AG09309 (cell line): ENCODE measurements at places on chromosomes 4 and X.

DNA sequence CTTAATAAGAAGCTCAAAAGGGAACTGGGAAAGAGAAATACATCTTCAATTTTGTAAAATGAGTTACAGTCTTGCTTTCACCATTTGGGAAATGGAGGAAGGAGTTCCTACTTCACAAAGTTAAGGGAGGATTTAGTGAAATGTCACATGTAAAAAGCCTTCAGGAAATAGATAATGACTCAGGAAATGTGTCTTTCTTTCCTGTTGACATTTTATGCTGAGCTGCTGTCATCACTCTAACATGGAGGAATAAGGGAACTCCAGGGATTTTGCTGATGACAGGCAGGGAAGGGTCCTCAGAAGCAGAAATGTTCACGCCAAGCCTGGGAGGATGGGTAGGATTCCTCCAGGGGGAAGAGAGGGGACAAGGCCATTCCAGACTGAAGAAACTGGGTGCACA, 251.1 kb downstream of the USP46 start:
- no peak for DNase-seq

GRCh38 chrX:24305905-24306304, 8.0 kb downstream of the SUPT20HL2 start:
- no peak for DNase-seq

DNA sequence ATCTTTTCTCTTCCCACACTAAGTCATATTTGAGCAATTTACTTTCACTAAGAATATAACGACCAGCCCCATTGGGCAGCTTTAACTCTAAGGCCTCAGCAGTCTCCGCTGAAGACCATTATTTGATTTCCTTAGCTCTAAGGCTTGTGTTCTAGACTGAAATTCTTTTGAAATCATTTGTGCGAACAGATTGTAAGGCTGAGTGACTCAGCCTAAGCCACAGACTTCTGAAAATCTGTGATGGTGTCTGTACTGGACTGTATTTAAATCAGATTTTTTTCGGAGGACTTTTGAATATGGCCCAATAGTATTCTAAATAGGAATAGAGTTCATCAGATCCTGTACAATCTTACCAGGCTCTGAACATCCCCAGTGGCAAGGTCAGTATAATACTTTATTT, 150.3 kb upstream of the TECRL start:
- no peak for DNase-seq

DNA sequence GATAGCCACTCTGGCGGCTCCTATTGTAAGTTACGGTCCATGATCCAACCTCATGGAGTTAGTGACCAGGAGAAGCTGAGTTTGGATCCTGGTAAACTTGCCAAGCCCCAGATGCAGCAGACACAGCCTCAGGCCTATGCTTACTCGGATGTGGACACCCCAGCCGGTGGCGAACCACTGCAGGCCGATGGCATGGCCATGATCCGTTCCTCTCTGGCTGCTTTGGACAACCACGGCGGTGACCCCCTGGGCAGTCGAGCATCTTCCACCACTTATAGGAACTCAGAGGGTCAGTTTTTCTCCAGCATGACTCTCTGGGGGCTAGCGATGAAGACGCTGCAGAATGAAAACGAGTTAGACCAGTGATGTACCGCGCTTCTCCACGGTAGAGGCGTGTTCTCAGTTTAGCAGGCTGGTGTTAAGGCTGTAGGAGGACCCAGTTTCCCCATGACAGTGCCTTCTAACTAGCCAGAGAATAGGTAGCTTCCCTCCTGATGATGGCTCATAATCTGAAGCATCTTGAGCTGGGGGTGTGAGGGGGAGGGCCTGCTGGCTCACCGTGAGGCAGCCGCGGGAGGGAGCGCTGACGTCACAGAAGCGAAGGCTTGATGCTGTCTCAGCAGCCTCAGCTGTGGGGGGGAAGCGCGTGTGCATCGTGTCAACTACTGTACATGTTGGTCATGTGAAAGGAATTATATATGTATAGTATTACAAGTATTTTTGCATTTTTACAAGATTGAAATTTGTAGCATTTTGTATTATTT, 31.1 kb downstream of the ZBTB49 start:
- no peak for DNase-seq

GRCh38 chr4:108109997-108110416, 58.7 kb downstream of the LEF1 start:
- no peak for DNase-seq

DNA sequence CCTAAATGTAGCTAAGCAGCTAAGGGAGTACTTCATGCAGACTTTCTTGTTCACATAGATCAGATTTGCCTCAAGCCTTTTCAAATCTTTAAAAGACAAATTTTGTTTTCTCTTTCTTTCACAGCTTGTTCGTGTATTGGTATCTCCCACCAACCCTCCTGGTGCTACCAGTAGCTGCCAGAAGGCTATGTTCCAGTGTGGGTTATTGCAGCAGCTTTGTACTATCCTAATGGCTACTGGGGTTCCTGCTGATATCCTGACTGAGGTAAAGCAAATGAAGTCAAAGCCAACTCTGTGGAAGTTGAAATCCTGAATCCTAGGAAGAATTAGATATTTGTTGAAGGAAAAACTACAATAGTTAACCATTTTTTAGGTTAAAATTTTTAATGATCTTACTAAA, 62.6 kb downstream of the USO1 start:
- DNase-seq = no peak

DNA sequence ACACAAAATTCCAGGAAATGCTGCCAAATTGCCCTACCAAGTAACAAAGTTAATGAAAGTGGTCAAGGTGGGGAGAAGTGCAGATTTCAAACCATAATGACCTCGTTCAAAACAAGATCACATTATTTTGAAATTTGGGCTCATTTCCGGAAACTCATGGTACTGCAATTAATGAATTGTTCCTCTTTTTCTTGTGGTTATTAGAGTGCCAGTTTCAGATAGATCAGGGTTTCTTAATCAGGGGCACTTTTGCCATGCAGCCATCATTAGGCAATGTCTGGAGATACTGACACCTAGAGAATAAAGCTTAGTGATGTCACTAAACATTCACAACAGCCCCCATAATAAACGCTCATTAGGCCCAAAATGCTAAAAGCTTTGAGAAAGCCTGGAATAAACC, 381.5 kb upstream of the GALNT7 start:
- DNase-seq = no peak

DNA sequence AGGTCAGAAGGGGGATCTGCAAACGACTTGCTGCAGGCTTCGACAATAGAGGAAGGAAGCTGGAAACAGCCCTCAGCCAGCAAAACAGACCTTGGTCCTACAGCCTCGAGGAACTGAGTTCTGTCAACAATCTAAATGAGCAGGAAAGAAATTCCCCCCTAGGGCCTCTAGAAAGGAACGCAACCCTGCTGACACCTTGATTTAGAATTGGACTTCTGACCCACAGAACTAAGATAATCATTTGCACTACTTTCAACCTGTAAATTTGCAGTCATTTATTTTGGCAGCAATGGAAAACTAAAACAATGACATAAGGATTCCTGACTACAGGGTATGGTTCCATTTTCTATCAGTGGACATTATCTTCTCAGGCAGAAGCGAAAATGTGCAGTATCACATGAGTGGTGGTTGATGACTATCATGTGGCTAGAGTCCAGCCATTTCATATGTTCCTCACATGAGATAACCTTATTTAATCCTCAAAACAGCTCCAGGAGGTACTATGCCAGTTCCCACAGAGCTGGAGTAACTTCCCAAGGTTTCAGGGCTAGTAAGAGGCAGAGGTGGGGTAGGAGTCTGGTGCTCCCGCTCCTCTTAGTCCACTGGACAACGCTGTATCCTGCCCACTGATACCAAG, 61.6 kb downstream of the SAT1 start:
- DNase-seq = no peak

GRCh38 chr4:107616838-107617389, 103.1 kb downstream of the PAPSS1 start:
- DNase-seq = no peak

- no peak for DNase-seq
These were observed 2.4 kb downstream of the SYP start for GRCh38 chrX:49197543-49198087.

DNA sequence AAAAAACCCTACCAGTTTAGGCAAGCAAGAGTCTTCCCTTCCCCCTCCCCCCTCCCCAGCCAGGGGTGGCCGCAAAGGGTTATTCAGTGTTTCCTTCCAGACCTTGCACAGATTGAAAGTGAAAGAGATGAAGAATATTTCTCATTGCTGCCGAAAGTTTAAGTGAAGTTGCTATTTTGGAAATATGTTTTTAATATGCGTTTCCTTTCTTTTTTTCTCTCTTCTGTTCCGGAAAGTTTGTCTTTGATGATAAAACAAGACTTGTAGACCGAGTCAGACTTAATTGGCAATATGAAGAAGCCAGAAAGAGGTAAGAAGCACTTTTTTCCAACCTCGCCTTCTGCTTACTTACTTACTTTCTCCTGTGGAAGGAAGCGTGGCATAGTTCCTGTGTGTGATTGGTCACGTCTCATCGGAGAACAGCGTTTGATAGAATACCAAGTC, 58.5 kb upstream of the CLCN4 start:
- no peak for DNase-seq

DNA sequence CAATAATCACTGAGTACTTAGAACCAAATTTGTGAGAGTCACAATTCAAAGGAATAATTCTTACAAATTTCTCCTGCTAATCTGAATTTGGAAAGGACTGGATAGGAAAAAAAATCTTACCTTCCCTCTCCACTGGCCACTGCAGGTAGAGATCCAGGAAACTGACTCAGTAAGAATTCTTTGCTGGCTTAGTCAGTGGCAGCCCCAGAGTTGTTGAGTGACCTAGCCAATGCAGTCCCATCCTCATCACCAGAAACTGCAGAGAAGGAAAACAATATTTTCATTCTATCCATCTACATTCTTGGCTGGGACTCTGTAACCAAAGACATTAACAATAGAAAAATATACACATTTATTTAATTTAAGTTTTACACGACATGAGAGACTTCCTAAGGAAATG, 572.0 kb downstream of the ADGRL3 start:
- no peak for DNase-seq

DNA sequence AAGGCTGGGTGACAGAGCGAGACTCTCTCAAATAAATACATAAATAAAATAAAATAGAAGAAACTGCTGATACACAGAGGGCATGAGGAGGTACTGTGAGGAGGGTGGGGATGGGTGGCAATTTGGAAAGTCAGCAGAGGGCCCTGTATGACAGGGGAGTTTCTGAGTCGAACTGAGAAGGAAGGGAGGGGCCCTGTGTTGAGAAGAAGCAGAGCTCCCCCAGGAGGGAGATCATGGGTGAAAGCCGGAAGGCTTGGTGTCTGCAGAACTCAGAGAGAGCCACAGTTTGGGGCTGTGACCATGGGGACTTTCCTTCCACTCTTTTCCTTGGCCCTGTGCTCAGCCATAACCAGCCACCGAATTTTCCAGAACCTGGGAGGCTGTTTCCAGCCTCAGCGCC, 24.8 kb upstream of the AFAP1 start:
- DNase-seq = no peak

DNA sequence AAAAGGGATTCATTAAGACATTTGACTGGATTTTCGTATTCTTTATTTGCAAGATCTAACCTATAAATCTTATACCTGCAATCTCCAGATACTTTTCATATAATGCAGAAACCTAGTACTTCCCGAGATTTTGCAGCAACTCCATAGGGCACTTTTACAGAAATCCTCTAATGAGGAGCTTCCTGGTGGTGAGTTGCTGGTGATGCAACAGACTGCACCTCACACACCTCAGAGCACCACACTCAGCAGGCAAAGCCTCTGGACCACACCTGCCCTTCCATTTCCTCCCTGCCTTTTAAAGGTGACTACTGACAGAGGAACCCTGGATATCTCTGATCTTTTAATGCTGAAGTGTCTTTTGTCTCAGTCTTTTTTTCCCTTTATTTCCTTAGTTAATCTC, 289.4 kb downstream of the TRAM1L1 start:
- DNase-seq = no peak

- no peak for DNase-seq
These were observed 11.5 kb downstream of the HNRNPH2 start for GRCh38 chrX:101419489-101419888.

DNA sequence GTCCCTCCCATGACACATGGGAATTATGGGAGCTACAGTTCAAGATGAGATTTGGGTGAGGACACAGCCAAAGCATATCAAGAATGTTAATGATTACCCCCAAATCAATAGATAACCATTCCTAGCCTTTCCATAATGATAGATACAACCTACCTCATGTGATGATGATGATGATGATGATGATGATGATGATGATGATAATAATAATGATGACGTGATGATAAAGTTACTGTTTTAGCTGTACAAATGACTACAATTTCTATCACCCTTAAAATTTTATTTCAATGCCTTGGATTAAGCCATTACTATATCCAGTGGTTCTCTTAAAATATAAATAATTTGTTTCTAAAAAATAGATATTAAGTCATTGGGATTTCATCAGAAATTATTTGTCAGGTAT, 55.2 kb upstream of the NLGN4X start:
- DNase-seq = no peak
